ENCODE measurements at places on chromosomes 2 and 18. TPM values are rescaled to one million over a fixed set of nuclear protein-coding genes. Genes with fewer than 3 reads are reported as not detected.

GRCh38 chr2:107932488-107932887 lies 53.8 kb upstream of the SLC5A7 start:
- DNase-seq = no peak
- peaks cover 20% of the 10 kb centered on the region for H3K27me3 ChIP-seq
- no peak overlapping the region for H3K27ac ChIP-seq
- peaks cover 3% of the 10 kb centered on the region for H3K4me1 ChIP-seq
- no peaks in the 10 kb centered on the region for H3K36me3 ChIP-seq
- no peak overlapping the region for H3K4me3 ChIP-seq

Gene SERPINB7
- total RNA-seq = not detected

DNA sequence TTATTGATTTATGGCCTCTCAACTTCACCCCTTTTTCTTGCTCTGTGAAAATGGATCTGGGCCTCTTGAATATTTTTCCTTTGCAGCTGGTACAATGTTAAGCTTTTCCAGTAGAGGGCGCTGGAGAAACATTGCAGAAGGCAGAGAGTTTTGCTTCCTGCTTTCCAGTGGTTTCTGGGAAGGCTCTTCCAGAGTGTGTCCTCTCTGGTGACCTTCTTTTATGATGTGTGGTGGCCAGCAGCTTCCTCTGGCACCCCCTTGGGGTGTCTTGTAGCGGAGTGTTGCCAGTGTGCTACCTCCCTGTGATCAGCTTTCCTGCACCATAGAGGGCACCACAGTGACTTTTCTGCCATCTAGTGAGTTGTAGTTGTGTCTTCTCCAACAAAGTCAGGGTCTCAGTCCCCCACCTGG lies 25.4 kb upstream of the MGAT5 start:
- no peak overlapping the region for H3K27ac ChIP-seq
- H3K27me3 ChIP-seq = no peaks in the 10 kb centered on the region
- DNase-seq = no peak
- no peak overlapping the region for H3K4me3 ChIP-seq

Gene TMEM198
- total RNA-seq = 8.2 TPM

DNA sequence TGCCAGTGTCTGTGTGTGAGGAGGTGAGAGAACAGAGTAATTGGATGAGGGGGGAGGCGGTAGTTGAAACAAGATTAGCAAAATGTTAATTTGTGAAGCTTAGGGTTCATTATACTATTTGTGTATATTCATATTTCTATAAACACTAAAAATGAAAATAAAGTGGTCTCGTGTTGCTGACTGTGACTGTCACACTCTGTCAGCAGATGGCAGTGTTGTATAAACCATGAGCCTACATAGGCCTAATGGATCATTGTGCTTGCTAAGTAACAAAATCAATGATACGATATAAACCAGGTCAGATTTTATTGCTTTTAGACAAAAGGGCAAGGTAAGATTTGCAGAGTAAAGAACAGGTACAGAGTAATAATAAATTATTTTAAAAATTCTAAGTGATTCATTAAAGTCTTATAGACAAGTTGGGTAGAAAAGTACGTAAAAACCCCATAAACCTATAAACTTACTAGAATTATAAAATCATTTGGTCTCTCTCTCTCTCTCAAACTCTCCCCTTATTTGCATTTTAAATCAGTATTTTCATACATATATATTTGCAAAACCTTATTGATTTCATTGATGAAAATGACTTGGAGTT lies 182.7 kb downstream of the RPIA start:
- DNase-seq = no peak
- H3K27ac ChIP-seq = no peak overlapping the region
- H3K4me3 ChIP-seq = no peak overlapping the region

Data from progenitor cell of endocrine pancreas (in vitro differentiated cells).